ENCODE measurements at places on chromosomes 5 and 9.

GRCh38 chr9:117555964-117556629, 141.2 kb upstream of the ASTN2 start:
- peak; percentile 83 for DNase-seq

DNA sequence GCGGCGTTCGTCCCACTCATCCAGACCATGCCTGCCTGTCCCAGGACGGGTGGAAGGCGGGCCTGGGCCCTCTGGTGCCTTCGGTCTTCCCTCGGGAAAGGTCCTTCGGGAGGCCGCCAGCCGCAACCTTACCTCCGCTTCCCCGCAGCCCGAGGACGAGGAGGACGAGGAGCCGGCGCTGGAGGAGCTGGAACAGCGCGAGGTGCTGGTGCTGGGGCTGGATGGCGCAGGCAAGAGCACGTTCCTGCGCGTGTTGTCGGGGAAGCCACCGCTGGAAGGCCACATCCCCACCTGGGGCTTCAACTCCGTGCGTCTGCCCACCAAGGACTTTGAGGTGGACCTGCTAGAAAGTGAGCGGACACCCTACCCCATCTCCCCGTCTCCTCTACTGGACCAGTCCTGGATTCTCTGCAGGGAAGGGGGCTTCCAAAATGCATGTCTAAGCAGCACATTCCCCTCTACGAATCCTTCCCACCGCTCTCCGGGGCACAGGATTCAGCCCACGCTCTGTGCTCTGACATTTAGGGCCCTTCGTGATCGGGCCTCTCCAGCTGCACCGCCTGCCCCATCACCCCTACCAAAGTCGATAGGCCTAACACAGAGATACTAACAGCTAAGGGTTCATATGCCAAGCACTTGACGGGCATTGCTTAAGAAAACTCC, 1.1 kb downstream of the ARL10 start:
- DNase-seq = no peak

DNA sequence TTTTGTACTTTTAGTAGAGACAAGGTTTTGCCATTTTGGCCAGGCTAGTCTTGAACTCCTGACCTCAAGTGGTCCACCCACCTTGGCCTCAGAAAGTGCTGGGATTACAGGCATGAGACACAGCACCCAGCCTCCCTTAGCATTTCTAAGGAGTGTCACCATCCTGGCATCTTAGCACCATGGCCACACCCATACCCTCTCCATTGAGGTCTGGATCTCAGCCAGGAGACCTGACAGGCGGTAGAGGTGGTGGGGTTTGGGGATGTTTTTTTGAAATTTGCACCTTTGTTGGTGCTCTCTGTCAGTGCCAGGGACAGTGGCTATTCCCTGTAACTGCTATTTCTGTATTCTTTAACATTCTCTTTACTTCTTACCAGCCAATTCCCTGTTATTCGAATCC, 72.5 kb downstream of the TRIM36 start:
- DNase-seq = no peak

DNA sequence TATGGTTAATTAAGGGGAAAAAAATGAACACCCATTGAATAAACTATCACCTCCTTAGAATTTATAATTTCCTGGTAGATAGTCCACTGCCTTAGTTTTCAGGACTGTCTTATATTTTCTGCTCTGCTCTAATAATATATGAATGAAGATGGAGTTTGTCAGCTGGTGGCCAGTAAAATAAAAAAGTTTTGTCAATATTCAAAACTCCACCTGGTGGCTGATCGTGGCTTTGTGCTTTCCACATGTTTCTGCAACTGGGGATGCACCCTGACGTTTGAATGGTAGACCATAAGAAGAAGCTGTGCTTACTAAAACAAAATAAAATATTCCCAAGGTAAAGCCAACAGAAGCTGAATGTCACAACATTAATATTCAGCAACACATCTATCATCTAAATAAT, 286.6 kb upstream of the IZUMO3 start:
- DNase-seq = peak; percentile 46

DNA sequence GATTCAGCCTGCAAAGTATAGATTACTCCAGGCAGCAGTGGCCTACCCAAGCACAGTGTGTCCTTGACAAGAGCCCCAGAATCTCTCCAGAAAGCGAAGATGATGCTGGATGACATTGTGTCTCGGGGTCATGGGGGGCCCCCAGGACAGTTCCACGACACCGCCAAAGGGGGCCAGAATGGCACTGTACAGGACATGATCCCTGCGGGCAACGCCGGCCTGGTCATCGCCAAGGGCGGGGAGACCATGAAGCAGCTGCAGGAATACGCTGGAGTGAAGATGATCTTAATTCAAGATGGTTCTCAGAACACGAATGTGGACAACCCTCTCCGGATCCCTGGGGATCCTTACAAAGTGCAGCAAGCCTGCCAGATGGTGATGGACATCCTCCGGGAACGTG, 107.0 kb upstream of the MTAP start:
- no peak for DNase-seq

DNA sequence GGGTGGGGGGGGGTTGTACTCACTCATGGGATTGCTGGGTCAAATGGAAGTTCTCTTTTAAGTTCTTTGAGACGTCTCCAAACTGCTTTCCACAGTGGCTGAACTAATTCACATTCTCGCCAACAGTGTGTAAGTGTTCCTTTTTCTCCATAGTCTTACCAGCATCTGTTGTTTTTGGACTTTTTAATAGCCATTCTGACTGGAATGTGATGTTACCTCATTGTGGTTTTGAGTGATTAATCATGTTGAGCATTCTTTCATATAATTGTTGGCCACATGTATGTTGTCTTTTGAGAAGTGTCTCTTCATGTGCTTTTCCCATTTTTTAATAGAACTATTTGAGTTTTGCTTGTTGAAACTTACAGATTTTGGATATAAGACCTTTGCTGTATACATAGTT, 94.9 kb upstream of the PLPPR1 start:
- DNase-seq = no peak

GRCh38 chr5:125189531-125189941, 443.1 kb upstream of the ZNF608 start:
- DNase-seq = no peak

GRCh38 chr5:179553875-179554274, 3.5 kb downstream of the RUFY1 start:
- DNase-seq = no peak

DNA sequence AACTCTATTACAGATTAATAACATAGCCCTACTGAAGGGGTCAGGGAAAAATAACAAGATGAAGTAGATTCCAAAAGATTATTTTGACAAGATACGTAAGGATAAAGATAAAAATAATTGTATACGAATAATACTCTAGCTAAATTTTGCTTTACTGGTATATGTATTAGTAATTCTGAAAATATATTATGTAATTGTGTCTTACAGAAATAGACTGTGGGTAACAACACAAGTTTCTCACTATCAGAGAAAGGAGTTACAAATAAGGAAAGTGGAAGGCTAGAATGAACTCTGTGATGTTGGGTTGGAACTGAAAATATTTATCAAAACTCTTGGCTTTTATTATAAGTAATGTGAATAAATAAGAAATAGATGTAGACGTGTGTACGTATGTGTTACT, 26.6 kb upstream of the TUSC1 start:
- no peak for DNase-seq

DNA sequence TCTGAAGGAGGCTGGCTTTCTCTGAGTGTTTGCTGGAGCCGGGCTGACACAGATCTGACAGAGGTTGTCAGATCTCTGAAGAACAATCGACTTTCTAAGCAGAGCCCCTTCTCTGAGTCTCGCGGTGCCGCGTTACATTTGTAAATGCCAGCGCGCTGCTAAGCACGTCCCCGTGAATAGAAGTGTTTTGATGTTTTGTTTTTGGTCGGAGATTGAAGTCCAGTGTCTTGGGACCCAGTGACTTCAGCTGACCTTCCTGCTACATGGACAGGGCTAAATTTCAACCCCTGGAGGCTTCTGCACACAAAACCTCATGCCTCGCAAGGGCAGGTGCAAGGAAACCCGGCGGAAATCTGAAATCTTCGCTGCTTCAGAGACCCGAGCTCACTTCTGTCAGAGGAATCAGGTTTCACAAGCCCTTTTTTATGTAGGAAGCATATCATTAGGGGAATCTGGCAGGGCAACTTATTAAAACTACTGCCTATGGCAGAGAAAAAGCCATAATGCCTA, 27.2 kb downstream of the NEUROG1 start:
- no peak for DNase-seq

DNA sequence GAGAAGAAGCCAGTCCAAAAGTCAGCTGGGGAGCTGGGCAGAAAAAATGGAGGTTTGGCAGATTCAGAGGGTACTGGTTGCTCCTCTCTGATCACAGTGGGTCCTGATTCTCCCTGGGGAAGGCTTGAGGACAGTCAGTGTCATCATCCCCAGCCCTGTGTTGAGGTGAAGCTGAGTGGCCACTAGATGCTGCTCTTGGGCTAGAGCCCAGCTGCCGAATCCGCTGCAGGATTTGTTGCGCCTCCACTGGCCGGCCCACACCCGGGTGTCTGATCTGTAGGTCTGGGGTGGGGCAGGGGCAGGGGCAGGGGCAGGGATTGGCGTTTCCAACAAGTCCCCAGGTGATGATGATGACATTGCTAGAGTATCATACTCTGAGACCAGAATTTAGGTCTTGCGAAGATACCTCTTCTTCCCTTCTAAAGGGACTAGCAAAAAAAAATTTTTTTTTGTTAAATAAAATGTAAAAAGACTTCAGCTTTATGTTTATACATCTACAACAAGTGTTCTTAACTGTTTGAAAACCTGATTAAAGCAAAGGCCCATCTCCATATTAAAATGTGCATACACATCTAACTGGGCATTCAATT, 106.8 kb downstream of the PDE6A start:
- DNase-seq = peak; percentile 77

- peak; percentile 24 for DNase-seq
These were observed 637.7 kb downstream of the SEMA5A start for GRCh38 chr5:8908055-8908683.

DNA sequence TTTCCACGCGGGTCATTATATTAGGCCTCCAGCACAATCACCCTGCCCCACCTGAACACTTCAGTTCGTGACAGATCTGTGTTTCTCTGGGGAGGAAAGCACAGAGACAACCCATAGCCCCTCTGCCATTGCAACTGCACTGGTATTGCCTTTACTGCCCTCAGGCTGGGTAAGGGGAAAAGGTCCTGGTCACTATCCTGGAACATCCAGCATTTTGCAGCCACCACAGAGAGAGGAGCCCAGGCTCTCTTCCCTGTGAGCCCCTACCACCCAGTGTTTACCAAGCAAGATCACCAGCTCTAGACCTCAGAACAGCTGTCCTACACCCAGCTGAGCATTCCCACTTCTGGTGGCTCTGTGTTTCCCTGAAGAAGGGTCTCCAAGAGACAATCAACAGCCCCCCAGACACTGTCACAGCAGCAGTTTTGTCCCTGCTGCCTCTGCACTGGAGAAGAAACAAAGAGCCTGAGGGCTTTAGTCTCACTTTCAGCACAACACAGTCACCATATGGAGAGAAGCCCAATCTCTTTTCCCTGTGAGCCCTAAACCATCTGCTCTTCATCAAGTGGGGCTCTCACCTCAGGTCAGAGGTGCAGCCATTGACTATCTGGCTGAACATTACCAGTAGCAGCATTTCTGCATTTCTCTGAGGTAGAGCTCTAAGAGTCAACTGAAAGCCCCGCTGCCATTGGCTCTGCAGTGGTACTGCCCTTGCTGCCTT, 655.2 kb upstream of the FAM174A start:
- DNase-seq = peak; percentile 10

DNA sequence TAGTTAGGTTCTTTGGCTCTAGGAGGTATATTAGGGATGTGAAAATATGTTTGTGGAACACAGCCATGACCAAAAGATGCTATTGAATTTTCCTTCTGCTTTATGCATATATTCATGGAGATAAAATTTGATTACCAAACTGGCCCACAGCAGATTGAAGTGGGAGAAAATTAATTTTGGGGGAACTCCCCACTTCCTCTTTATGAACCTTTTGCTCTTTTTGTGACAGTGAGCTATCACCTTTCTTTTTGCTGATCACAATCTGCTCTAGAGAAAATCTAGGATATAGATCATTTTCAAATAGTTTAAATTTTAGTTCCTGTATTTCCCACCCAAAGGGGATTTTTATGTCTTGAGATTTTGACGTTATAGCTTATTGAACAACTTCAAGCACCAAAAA, 313.0 kb downstream of the GABRB2 start:
- no peak for DNase-seq

- no peak for DNase-seq
These were observed 150.8 kb downstream of the VPS13A start for GRCh38 chr9:77328102-77328501.

GRCh38 chr5:146059460-146060220, 45.7 kb downstream of the PLAC8L1 start:
- no peak for DNase-seq

GRCh38 chr5:14441641-14442040, 140.0 kb upstream of the OTULINL start:
- no peak for DNase-seq

- DNase-seq = no peak
These were observed 23.7 kb upstream of the TNC start for GRCh38 chr9:115141612-115142011.

DNA sequence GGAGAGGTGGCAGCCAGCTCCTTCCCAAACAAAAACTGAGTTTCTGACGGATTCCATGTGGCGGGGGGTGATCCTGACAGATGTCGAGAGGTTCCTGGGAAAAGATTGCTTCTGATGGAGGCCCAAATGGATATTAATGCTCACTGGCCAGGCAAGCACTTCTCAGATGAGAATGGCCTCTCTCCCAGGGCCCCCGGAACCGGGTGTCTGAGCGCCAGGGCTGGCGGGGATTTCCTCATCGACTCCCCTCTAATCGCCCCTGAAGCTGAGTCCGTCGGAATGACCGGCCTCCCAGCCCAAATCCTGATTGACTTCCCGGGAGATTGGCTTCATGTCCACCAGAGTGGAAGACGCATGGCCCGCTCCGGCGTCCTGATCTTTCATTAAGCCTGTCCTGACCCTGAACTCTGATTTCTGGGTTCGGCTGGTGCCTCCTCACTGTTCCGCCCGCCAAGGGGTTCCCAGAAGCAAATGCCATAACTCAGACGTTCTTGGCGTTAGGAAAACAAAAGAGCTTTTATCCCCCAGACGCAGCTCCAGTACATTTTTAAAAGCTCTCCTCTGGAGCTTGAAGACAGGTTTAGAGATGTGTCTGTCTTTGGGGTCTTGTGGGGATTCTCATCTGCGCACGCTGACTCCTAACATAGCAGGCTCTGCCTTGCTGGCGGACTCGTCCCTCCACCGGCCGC, 17.6 kb downstream of the FIBCD1 start:
- no peak for DNase-seq

- DNase-seq = no peak
These were observed 459.2 kb downstream of the ACTL7B start for GRCh38 chr9:108396611-108397010.

DNA sequence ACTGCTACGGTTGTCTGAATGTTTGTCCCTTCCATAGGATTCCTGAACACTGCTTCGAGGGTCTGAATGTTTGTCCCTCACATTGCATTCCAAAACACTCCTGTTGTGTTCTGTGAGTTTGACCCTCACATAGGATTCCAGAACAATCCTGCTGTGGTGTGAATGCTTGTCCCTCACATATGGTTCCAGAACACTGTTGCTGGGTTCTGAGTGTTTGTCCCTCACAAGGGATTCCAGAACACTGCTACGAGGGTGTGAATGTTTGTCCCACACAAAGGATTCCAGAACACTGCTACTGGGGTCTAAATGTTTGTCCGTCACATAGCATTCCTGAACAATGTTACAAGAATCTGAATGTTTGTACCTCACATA, 201.2 kb downstream of the FOXD4L6 start:
- no peak for DNase-seq

Measured in BE2C (cell line).